ENCODE measurements at places on chromosomes 5 and 9.

- DNase-seq: no peak
Observed at GRCh38 chr5:134477462-134478245, 47.8 kb upstream of the JADE2 start.

DNA sequence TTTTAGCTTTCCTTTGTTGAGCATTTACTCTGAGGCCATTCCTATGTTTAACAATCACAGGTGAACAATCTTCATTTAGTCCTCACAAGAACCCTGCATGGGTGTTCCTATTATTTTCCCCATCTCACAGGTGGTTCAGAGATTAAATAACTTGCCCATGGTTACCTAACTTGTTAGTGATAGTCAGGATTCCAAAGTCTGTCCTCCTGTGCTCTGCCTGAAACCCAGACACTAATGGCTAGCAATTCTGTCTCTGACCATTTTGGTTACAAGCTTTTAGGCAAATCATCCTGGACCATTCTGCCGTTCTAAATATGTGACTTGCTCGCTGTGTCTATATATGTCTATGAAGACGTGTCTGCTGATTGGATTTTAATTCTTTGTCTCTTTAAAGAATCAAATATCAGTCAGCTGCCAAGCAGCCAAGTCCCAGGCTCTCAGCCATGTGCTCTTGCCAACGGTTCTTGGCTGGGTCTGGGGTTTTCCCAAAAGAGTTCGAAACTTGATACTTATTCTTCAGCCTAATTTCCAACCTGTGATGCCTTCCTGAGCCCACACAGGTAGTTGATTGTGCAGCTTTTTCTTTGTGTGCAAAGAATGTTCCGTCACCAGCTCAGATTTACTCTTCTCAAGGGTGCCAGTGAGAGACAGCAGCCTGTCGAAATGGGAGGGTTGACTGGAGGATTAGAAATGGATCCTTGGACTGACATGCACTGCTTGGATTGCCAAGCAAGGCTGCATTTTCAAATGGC lies 121.7 kb downstream of the NREP start:
- no peak for DNase-seq

DNA sequence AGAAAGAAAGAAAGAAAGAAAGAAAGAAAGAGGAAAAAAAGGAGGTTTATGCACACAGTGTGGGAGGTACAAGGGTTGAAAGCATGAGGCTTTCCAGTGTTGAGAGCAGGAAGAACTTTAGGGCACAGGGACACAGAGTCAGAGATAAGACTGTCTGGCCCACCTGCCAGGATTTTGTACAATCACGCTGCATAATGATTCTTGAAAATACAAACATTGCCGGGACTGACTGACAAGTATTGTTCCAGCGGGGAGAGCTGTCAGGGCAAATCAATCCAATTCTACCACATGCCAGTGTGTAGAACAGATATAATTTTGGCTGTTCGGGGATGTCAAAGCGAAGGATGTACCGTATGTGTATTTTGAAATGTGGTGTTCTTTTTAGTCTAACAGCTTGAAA lies 254.7 kb downstream of the NTRK2 start:
- no peak for DNase-seq

GRCh38 chr9:99305820-99306811 lies 84.0 kb downstream of the SEC61B start:
- no peak for DNase-seq

GRCh38 chr5:10338686-10339057 lies 14.8 kb upstream of the MARCHF6 start:
- DNase-seq: no peak

- no peak for DNase-seq
Observed at GRCh38 chr5:16588434-16589214, 28.2 kb downstream of the RETREG1 start.

- DNase-seq: no peak
Observed at GRCh38 chr9:91403665-91404543, 19.7 kb downstream of the NFIL3 start.

DNA sequence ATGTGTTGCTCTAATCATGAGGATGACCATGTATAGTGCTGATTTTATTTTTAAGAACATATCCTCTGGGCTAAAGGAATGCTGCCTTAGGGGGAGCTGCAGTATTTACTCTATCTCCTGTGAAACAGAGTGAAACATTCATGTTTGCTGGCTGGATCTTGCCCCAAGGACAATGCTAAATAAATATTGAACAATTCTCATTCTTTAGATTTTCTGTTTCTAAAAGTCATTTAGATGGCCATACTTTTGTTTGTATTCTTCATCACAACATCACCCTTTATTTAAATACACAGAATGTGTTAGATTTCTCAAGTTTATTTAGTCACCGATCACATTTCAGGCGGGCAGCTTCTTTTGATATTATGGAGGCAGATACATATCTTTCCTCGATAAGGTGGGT lies 103.3 kb downstream of the ARHGEF28 start:
- no peak for DNase-seq

DNA sequence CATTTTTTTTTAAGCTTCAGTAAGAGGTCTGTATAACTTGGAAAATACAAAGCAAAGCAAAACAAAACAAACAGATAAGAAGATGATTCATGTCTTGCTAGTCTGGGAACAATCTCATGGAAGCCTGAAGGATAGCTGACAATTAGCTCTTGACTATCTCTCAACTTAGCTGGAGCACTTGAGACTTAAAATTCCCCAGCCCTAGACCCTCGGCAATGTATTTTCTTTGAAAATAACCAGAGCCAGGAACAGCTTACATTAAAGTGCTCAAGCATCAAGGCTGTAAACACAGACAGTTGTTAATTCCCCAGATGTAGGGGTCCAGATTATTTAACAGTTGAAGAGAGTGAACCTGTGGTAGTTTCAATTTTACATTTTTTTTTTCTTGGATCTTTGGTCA lies 82.9 kb downstream of the TMEM252 start:
- DNase-seq: no peak

DNA sequence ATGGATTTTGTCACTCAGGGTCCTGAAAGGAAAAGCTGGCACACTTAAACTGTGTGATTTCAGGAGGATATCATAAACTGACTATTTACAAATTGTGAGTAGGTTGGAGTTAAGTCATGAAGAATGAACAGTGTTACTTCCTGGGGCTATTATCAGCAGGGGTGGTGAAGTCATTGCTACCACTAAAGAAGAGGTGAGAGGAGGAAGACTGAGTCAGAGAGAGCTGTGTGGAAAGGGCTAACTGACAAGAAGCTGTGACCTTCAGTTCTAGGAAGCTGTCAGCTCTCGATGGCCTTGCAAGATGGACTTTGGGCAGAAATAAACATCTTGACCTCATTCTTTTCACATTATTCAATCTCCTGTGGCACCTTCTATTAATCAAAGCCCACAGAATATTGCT lies 72.3 kb upstream of the STARD4 start:
- DNase-seq: no peak

DNA sequence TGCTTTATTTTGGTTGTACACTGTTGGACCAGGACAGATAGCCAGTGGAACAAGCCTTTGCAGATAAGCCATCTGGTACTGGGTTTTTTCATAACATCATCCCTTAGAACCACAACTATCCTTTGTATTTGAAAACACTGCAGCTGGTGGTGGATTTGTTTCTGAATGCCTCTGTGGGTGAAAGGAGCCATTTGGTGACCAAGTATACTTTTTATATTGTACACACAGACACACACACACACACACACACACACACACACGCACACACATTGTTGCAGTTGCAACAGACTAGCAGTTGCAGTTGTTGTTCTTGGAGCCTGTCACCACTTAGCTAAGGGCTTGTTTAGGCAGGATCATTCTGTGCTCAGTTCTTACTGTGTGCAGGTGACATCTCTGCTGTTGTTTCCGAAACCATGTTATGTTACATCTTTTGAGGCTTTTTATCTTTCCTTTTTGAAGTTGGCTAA lies 22.9 kb upstream of the CAVIN4 start:
- DNase-seq: no peak
